ENCODE measurements at places on chromosomes 12 and 14.

- no peak for DNase-seq
Observed at GRCh38 chr12:46153268-46153872, 115.5 kb downstream of the SLC38A1 start.

DNA sequence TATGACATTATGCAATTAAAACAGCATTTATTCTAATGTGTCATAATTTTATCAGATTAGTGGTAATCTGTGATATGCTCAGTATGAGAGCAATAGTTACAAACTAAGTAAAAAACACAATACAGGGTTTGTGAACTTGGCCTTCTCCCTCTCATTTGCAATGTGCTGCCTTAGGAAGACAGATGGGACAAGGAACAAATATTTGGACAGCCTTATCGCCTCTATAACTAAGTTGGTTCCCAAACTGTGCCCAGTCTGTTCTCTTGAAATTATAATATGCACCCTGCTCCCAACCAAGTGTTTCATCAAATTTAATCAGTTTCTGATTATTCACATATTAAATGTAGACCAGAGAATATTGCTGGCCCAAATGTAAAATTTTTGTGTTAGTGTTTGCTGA, 22.7 kb downstream of the MGST1 start:
- no peak for DNase-seq

- DNase-seq: no peak
Observed at GRCh38 chr12:103705927-103706326, 118.9 kb downstream of the STAB2 start.

- no peak for DNase-seq
Observed at GRCh38 chr14:51067295-51067694, 27.6 kb downstream of the TRIM9 start.

DNA sequence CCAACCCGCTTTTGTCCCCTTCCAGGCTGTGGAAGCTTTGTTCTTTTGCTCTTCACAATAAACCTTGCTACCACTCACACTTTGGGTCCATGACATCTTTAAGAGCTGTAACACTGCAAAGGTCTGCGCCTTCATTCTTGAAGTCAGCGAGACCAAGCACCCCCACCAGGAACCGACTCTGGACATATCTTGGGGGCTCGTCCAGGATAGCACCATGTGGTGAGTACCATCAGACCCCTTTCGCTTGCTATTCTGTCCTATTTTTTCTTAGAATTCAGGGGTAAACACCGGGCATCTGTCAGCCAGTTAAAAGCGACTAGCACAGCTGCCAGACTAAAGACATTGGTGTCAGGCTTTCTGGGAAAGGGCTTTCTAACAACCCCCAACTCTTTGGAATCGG, 137.6 kb upstream of the PPFIA2 start:
- DNase-seq: no peak

DNA sequence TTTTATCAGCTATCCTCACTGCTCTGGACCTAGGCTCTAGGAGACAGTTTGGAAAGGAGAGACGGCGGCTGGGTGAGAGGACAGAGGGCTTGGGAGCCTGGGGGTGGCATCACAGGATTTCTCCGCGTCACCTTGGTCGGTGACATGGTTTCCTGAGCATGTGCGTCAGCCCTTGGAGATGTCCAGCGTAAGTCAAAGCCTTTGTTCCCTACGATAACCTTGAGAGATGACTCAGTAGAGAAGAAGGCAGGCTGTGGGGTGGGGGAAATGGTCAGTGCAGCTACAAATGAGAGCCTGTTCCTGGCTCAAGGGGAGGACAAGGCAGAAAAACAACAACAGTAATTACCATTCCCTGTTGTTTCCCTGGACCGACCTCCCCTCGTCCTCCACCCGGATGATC, 90.2 kb upstream of the TBX3 start:
- no peak for DNase-seq

- DNase-seq: no peak
Observed at GRCh38 chr14:45198551-45198950, 54.5 kb downstream of the MIS18BP1 start.

DNA sequence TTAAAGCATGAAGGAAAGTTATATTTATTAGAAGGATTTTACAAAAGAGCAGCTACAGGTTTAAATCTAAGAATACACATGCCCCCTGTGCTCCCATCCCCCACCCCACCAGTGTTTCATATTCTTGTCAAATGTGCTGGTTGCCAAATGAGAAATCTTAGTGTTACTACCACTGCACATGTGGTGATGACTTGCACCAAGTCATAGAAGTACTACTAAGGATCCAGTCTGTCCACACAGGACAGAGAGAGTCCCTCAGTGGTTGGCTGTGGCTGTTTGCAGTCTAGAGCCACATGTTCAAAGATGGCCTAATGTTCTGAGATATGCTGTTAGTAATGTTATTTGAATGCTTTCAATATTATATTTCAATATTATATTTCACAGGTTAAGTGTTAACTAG, 268.8 kb downstream of the ADAMTS20 start:
- no peak for DNase-seq

GRCh38 chr12:53476769-53477209, 22.5 kb downstream of the MAP3K12 start:
- DNase-seq: no peak

DNA sequence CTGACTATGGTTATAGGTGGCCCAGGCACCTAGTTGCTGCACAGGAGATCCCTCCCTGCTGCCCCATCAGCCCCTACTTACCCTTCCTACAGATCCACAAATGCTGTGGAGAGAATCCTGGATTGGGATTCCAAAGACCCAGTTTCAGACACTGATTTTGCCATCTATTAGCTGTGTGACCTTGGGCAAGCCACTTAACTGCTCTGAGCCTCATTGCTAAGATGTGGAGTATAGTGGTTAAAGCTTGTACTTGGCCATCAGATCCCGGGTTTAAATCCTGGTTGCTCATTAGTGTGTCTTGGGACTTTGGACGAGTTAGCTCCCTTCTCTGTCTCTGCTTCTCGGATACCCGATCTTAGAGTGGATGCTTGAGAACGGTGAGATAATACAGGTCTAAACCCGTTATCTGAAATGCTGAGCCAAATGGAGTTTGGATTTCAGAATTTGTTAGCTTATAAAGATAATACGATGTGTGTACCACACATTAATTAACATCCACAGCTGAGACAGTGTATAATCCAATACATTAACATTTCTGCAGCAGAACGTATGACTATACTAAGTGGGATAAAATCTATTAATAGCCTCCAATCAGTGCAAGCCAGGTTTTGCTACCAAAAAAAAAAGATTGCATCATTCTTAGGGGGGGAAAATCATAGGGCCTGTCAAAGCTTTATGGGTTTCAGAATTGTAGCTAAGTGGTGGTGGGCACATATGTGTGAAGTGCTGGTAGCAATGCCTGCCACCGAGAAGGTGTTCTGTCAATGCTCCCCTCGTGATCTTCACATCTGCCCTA, 16.0 kb downstream of the PROX2 start:
- DNase-seq: no peak

DNA sequence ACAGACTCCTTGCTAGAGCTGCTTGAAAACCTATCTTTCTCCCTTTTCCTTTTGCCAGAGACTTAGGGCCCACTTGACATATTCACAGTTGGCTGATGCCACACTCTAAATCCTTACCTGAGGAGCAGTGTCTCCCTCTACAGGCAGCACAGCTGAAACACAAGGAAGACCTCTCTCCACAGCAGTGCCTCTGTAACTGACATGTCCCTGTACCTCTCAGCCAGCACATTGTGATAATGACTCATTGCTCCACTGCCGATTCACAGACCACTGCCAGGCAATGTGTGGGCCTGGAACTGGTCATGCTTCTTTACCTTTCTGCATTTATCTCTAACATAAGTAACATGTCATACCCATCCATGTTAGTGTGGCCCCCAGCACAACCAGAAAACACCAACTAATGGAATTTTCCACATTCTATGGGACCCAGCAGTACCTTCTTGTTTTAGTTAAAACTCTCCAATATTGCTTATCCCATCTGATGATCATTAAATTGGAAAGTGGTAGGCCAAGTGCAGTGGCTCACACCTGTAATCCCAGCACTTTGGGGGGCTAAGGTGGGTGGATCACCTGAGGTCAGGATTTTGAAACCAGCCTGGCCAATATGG, 56.5 kb downstream of the GTF2A1 start:
- peak; percentile 70 for DNase-seq

GRCh38 chr12:115468087-115468510, 784.1 kb upstream of the TBX3 start:
- no peak for DNase-seq

GRCh38 chr14:55730592-55731310, 150.7 kb downstream of the KTN1 start:
- DNase-seq: no peak

GRCh38 chr12:13376610-13377373, 180.3 kb downstream of the EMP1 start:
- DNase-seq: no peak

DNA sequence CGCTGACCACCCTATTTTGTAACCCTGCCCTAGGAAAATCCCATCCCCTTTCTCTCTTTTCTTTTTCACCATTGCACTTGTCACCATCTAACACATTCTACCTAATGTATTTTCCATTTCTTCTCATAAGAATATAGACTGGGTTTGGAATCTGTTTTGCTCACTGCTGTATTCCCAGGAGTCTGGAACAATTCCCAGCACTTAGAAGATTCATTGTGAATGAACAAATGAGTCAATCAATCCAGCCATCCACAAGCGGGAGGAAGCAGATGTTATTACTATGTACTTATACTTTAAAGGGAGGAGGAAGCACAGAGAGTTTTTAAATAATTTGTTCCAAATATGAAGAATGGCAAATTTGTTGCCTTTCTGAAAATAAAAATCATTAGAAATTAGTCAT, 142.1 kb downstream of the KIF21A start:
- DNase-seq: no peak

GRCh38 chr14:75793806-75794205, 132.8 kb downstream of the TTLL5 start:
- DNase-seq: no peak

GRCh38 chr12:14547571-14547970, 20.1 kb downstream of the PLBD1 start:
- DNase-seq: no peak

GRCh38 chr14:92585981-92586937, 72.7 kb downstream of the RIN3 start:
- no peak for DNase-seq

- no peak for DNase-seq
Observed at GRCh38 chr12:79549531-79550271, 141.1 kb downstream of the PAWR start.

DNA sequence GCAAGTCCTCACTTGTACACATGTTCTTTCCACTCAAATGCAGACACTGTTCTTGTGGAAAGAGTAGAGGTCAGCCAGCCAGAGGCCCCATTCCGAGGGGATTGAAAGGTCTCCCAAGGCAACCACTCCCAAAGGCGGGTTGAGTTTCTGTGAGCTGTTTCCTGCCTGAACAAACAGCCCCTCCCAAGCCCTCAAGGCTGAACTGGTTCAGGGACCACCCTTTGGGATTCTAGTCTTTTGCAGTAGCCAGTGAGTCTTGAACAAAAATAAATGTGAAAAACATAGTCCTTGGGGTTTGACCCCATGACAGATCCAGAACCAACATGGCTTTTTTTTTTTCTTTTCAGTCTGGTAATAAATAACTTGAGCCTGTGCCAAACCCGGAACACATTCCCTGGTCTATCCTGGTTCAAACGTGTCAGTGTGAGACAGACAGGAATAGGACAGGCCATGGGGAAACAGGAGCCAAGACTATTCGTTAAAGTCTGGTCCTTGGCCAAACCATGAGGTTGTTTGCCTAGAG, 17.6 kb upstream of the STK38L start:
- DNase-seq: no peak

GRCh38 chr12:109461846-109462756, 15.0 kb downstream of the KCTD10 start:
- no peak for DNase-seq

GRCh38 chr12:76762601-76762980, 1.3 kb upstream of the ZDHHC17 start:
- no peak for DNase-seq

DNA sequence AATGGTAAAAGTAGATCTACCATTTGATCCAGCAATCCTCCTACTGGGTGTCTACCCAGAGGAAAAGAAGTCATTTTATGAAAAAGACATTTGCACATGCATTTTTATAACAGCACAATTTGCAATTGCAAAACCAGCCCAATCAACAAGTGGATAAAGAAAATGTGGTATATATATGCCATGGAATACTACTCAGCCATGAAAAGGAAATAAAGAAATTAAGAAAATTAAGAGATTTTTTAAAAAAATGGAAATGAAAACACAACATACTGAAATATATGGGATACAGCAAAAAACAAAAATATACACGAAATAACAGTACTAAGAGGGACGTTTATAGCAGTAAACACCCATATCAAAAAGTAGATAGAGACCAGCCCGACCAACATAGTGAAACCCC, 58.9 kb downstream of the ACSM4 start:
- DNase-seq: no peak

- DNase-seq: no peak
Observed at GRCh38 chr12:101299931-101300330, 20.0 kb downstream of the UTP20 start.

- no peak for DNase-seq
Observed at GRCh38 chr12:56062996-56063395, 17.0 kb upstream of the ERBB3 start.

- DNase-seq: no peak
Observed at GRCh38 chr12:40209886-40210285, 14.9 kb upstream of the LRRK2 start.

GRCh38 chr12:122895704-122896636, at the start of gene VPS37B:
TSS of gene VPS37B (minus strand) at chr12:122896124. CDS start at chr12:122896062, 62 bp downstream.
- peak; percentile 95 for DNase-seq

- no peak for DNase-seq
Observed at GRCh38 chr12:84727961-84728360, 184.6 kb downstream of the SLC6A15 start.

DNA sequence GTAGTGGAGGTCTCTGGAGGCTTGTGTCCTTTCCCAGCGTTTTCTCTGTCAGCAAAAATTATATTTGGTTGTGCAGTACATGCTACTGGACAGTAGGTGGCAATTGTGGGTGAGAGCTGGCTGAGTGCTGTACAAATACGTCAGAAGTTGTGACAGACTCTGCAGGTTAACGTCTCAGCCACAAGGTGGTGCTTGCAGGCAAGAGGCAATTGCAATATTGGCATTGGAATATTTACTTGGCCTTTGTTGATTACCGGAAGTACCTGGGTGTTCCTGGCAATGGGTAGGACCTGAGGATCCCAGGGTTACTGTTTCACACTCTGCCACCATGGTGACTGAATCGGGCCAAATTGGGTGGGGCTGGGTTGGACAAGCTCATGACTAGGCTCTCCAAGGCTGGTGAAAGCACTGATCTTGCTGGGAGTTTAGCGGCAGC, 333.9 kb upstream of the LMO3 start:
- DNase-seq: no peak

DNA sequence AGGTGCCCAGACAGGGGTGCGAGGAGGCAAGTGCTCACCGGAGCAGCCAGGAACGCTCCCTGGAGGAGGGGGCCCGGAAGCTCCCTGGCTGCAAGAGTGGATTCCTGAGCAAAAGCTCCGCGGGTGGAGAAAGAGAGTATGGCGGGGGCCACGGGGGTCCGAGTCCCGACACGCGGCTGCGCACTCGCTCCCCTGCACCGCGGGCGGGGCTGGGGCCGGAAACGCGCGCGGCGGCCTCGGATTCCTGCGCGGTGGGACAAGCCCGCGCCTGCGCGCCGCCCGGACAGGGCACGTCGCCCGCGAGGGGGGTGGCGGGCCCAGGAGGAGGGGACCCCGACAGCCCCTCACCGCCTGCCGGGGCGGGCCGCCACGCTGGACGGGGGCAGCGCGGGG, 27.8 kb upstream of the GPR132 start:
- DNase-seq: peak; percentile 88

All from activated effector memory CD4-positive, alpha-beta T cell treated with anti-CD3 and anti-CD28 coated beads, Interleukin-2, amount 50 U/mL, for 16 hours (primary cell).